ENCODE measurements at places on chromosomes 11 and 22.

DNA sequence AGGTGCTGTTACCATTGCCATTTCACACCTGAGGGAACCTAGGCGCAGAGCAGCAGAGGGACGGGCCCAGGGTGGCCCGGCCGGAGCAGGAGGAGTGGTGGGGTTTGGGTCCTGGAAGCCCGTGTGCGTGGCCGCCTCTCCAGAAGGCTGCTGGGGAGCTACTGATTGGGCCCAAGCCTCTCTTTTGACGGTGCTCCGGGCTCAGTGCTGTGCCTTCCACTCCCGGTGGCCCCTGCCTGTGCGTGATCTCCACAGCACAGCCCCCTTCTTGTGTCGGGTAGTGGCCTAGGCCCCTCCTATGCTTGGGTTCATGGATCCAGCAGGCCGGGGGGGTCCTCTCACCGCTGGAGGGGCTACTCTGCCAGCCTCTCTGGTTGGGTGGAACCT, 41.0 kb downstream of the SMIM38 start:
- DNase-seq, result no peak

DNA sequence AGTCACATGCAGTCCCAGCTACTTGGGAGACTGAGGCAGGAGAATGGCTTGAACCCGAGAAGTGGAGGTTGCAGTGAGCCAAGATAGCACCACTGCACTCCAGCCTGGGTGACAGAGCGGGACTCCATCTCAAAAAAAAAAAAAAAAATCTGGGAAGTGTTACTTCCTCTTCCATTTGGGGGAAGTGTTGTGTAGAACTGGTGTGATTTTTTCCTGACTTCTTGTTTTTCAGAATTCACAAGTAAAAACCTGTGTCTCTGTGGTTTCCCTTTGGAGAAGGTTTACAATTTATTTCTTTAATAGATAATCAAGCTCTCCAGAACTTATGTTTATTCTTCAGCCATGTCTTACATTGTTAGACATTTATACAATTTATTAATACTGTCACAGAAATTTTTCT, 396.1 kb downstream of the BRD1 start:
- DNase-seq, result no peak

DNA sequence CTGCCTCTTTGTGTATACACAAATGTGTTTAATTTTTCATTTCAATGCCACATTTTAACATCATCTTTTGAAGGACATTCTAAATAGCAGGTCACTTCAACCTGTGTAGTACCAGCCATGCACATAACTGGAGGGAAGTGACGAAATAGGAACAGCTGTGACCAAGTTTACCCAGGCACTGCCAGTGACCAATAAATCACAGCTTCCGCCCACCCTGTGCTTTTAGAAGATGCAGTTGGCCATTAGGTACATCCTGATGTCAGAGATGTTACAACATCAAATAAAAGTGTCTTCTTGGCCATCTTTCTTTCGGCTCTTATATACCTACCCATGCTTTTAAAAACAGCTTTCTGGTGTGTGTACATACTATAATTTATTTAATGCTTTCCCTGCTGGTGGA, 7.8 kb downstream of the LDLRAD3 start:
- no peak for DNase-seq

DNA sequence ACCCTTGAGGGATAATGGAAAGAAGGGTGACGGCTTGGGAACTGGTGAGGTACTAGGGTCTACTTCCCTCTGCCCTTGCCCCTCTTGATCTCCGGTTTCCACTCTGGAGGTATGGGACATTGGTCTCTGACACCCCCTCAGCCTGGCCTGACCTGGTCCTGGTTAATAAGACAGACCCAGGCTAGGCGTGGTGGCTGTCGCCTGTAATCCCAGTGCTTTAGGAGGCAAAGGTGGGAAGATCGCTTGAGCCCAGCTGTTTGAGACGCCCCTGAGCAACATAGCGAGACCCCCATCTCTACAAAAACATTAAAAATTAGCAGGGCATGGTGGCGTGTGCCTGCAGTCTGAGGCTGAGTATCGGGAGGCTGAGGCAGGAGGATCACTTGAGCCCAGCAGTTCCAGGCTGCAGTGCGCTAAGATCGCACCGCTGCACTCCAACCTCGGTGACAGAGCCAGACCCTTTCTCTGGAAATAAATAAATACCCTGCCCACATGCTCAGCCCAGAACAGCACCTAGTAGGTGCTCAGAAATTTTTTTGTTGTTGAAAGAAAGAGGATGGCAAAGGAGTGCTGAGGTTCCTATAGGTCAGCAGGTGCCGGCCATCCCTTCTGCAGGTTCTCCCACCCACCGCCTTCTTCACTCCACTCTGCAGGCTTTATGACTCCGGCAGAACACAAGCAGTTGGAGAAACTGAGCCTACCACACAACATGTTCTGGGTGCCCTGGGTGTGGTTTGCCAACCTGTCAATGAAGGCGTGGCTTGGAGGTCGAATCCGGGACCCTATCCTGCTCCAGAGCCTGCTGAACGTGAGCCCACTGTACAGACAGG, 6.3 kb downstream of the BEST1 start:
- no peak for DNase-seq

DNA sequence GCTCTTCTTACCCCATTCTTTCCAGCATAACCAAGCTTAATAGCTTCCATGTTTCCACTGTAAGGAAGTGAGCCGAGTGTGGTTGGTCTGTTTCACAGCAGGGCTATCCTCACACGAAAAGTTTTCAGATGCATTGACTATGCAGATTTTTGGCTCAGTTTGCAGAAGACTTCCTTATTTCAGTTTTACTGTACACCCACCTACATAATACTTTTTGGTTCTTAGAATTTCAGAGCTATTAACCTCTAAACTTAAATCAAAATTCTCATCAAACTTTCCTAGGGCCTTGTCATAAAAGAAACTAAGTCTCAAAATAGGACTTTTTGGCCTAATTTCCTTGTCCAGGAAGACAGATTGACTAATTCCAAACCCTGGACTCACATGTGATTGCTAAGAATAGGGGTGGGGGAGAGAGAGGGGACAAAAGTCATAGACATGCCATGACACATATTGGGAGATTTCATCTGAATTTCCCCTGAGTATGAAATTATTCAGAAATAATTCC, 7.3 kb upstream of the EHF start:
- DNase-seq, result no peak

DNA sequence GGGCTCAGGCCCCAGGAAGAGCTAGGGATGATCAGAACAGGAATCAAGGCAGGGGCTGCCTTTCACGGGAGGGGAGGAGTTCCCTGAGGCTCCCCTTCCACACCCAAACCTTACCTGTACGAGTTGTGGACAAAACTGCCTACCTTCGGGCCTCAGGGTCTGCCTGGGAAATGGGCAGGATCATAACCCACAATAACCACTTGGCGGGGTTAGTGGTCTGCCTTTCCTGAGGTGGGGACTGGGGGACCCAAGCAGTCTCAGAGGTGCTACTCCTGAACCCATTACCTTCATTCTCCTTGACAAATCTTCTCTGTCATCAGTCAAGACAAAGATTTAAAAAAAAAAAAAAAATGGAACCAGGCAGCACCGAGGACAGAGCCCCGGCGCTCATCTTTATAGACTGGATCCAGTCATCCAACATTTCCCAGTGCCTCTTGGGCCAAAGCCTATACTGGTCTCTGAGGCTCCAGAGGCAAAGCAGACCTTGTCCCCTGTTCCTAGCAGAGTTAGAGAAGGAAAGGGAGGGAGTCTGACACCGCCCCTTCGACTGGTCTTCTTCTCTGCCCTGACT, 14.2 kb downstream of the P2RY6 start:
- DNase-seq, result no peak

- no peak for DNase-seq
These were observed 282.3 kb upstream of the CTSC start for GRCh38 chr11:88619656-88620385.

- DNase-seq, result no peak
These were observed 8.4 kb upstream of the ETS1 start for GRCh38 chr11:128595775-128596174.

GRCh38 chr11:66745356-66746235, 16.6 kb upstream of the SPTBN2 start:
- DNase-seq, result no peak
